ENCODE measurements at places on chromosomes 5 and 9.
A peak's percentile ranks its signal among the peaks of the same experiment; 100 is the strongest.

DNA sequence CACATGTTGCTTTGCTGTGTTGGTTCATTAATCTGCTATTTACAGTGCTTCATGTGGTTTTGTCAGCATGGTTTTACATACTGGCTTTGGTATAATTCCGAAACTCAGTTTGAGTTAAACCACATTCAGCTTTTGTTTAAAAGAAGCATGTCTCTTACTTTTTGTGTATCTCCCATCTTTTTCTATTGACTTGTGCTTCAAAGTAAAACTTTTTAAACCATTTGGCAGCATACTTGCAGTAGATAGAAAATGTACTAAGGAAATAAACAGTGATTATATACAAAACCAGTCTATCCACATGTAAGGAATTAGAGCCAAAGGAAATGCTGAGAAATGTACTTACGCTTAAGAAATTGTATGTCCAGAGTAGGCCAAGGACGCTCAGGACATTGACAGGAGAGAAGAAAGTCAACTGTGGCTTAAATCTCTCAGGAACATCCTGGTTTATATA lies 286.9 kb downstream of the ARHGEF28 start:
- DNase-seq: no peak

DNA sequence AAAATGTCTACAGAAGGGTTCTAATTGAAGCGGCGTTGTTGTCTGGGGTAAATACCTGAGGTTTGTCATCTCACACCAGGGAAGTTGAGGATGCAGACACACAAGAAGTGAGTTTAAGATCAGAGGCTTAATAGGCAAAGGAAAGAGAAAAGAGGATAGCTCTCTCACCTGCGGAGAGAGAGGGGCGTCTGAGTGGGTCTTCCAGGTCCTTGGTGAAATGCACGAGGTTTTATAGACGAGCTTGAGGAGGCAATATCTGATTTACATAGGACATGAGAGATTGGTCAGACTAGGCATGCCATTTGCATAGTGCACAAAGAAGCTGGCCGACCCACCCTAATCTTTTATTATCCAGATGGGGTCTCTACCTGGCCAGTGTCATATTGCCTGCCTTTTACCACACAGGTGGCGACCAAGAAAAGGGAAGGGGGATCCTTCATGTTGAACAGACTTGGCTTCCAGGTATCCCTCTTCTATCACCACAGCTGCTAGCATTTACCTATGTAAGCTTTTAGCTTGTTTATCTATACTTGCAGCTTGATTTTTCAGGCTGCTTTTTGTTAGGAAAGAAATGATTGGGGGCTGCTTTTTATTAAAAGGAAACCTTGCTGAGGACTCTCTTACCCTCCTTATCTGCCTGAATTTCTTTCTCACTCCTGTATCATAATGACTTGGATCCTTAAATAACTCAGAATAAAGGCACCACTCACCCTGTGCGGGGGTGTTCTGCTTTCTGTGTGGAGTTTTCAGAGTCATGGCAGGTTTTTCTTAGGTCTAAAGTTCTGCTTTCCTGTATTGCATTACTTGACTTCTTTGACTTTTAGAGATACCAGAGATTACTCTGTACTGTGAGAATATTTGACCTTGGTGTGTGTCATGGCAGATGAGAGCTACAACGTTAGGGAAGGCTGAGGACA lies 9.4 kb upstream of the GLT6D1 start:
- no peak for DNase-seq

DNA sequence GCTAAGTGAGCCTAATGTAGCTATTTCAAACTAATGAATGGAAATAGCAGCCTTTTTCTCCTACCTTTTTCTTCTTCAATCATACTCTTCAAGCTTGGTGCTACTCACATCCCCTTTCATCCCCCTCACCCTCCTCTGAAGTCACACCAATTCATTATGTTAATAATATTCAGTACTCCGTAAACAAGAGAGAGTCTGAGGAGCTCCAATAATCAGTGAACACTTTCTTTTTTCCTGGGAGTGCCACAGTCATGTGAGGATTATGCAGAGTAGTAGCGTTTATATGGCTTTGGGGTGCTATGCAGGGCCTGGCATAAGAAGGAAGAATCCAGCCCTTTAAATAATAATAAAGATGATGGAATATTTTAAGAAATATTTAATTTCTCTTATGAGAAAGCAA lies 354.3 kb upstream of the CTNND2 start:
- DNase-seq: no peak

GRCh38 chr9:14538526-14538925 lies 154.7 kb downstream of the ZDHHC21 start:
- DNase-seq: no peak

GRCh38 chr9:27276193-27277030 lies 20.5 kb downstream of the EQTN start:
- no peak for DNase-seq

DNA sequence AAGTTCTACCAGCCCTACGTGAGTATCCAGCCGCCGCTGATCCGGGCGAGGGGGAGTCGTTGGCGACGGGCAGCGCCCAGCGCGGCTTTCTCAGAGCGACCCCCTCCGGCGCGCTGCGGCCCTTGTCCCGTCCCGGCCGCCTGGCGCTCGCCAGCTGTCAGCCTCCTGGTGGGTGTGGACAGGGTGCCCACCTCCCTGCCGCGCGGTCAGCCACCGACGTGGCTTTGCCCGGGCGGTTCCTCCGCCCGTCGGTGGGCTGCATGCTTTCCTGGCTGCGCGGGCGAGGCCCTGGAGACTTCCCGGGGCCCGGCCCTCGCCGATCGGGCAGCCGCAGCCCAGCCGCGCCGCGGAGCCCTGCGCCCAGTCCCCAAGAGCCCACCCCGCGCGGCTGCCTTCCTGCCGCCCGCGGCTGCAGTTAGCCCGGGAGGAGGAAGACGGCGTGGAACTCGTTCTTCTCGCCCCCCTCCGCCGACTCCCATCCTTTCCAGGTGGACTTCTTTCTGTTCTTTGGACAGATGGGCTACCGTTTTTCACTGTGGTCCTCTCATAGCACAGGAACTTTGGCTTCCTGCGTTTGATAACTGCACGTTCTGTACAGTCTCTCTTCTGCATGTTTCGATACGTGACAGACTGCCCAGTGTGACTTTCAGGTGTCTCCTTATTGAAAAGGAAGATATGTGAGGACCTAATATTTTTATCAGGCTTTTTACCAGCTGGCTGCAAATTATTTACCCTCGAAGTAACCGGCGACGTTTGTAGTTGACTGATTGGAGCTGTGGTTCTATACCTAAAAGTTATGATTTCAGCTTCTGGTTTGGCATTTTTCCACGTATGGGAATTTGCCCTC lies 577 bp downstream of the AP3S1 start:
- no peak for DNase-seq

DNA sequence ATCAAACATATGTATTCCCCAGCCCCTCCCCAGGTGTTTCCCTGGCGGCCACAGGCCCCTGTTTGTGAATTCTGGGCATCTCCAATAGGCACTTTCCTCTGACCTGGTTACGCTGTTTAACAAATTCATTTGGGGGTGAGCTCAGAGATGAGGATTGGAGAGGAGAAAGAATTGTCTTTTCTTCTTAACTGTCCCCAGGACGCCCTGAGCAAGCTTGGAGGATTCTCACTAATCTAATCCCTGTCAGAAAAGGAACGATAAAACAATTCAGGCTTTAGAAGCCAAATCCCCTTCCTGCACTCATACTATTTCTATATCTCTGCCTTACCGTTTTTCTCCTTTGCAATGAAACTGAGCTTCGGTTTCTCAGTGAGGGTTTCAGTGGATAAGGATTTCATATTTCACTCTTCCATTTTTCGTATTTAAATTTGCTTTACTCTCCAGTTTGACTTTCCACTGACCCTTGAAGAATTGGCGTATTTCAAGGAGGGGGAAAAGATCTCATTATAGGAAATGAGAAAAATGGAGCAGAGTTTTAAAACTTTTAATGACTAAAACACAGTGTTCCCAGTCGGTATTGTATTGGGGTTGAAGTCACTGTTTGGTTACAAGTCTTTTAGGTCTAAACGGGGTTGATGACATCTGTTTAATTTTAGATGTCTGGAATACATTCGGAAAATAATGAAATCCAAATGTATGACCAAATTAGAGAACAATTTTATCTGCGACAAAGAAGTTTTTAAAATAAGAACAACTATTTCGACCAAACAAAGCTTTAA lies 180.1 kb downstream of the MACROH2A1 start:
- DNase-seq: no peak

GRCh38 chr5:124536333-124536732 lies 210.1 kb downstream of the ZNF608 start:
- no peak for DNase-seq

- DNase-seq: no peak
Observed at GRCh38 chr9:79668956-79669355, 97.2 kb downstream of the TLE4 start.

DNA sequence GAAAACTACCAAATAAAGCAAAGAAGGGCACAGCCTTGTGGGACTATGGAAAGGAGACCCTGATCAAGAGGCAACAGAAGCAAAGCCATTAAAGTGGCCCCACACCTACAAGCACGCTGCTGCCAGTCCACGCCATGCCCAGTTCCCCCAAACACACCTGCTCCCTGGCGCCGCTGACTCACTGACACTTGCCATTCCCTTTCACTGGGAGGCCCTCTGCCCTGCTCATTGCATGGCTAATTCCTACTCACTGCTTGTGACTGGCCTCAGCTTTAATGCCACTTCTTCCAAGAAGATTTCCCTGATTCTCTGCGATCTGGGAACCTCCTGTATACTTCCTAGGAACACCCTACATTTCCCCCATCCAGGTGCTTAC lies 71.2 kb upstream of the TAF1L start:
- no peak for DNase-seq

DNA sequence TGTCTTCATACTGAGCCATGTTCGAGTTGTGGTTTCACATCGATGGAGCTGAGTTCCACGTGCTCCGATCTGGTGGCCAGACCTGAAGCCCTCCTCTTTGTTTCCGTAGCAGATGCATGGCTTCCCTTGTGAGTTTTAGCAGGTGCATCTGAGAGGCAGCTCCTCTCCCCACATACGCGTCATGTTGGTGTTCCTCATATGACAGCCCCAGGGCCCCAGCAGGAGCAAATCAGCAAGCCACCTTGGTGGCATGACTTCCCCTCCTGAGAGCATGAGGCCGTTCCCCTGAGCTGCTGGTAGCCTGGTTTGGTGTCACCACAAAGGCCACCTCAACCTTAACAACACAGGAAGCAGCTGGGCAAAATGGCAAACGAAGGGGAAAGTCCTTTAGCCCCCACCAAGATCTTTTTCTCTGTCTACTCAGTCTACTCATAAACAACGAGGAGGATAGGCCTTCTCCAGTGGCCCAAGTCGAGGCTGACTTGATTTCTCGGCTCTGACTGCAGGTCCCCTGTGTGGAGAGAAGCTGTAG lies 5.9 kb downstream of the CYFIP2 start:
- peak; percentile 96 for DNase-seq

DNA sequence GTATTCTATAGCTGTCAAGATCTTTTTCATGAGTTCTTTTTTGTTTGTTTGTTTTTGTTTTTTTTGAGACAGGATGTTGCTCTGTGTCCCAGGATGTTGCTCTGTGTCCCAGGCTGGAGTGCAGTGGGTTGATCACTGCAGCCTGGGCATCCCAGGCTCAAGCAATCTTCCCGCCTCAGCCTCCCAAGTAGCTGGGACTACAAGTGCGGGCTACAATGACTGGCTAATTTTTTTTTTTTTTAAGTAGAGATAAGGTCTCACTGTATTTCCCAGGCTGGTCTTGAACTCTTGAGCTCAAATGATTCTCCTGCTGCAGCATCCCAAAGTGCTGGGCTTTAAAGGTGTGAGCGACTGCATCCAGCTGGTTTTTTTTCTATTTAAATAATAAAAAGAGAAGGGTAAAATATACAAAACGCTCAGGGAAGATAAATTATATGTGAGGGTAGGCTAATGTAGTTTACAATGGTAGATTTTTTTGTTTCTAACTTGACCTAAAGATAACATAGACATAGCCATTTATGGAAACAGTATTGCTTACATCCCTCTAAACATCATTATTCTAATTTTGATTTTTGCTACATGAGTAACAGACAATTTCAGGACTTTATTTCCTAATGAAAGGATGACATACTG lies 21.9 kb downstream of the ERBIN start:
- no peak for DNase-seq

- peak; percentile 91 for DNase-seq
Observed at GRCh38 chr9:127785933-127786772, at the start of gene CDK9. Gene CDK9, plus strand, starts transcription at chr9:127786034. Its CDS starts 115 bp downstream, at chr9:127786149.

DNA sequence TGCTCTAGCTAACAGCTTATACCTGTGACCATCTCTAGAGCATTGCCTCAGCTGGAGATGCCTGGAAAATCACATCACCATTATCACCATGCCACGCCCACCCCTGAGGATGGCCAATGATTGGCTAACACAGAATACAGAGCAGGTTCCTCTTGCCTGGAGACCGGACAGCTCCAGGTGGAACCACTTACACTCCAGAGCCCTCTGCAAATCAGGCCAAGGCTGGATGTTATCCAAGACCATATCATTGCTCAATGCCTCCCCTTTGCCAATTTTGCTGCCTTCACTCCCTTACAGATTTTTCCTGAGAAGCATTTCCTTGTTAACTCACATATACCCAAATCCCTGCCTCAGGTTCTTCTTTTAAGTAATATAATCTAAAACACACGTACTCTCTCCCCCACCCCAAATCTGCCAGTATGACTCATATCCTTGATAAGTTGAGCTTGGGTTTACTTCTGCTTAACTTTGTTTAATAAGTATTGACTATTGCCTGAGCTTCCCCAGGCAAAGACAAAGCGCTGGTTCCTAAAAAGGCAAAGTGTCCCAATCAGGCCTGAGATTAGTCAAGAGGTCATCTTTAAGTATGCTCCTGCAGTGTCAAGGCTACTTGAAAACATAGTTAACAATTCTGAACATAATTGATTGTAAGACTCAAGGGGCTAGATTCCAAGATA lies 309.6 kb downstream of the EPB41L4A start:
- DNase-seq: peak; percentile 1

GRCh38 chr9:75657015-75657414 lies 233.5 kb upstream of the PCSK5 start:
- no peak for DNase-seq

- no peak for DNase-seq
Observed at GRCh38 chr5:97224112-97224750, 41.2 kb upstream of the RIOK2 start.

DNA sequence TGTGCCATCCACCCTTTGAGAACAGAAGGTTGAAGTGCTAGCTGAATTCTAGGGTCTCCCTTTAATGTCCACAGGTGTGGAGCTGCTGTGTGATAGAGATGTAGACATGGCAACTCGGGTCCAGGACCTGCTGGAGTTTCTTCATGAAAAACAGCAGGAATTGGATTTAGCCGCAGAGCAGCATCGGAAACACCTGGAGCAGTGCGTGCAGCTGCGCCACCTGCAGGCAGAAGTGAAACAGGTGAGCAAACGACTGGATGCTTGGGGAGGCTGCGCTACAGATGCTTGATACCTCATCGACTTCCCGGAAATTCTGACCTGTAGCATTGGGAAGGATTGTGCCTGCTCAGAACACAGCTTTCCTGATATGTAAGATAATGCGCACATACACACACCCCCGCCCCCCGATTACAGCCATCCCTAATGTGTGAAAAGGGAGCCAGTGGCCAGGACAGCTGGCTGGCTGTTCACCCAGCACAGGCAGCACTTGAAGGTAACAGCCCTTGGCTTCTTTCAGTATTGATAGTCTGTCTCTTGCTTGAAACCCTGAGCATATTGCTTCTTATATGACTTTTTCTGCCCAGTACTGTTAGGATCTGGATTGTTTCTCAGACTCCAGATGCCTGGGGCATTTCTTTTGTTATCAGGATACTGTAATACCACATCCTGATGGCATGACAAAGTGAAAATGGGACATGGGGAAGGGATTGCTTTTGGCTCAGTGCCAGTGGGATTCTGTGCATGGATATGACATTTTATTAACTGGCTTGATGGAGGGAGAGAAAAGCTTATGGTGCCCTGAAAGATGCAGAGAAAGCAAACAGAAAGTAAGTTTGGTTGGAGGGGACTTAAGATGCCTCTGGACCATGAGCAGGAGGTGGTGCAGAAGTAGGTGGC lies 216.8 kb upstream of the OTULINL start:
- DNase-seq: no peak
